Stimulated activated CD4-positive, alpha-beta T cell treated with anti-CD3 and anti-CD28 coated beads, Interleukin-4, amount 100 ng/mL, for 24 hours (primary cell): ENCODE measurements at places on chromosomes 1 and 21.

DNA sequence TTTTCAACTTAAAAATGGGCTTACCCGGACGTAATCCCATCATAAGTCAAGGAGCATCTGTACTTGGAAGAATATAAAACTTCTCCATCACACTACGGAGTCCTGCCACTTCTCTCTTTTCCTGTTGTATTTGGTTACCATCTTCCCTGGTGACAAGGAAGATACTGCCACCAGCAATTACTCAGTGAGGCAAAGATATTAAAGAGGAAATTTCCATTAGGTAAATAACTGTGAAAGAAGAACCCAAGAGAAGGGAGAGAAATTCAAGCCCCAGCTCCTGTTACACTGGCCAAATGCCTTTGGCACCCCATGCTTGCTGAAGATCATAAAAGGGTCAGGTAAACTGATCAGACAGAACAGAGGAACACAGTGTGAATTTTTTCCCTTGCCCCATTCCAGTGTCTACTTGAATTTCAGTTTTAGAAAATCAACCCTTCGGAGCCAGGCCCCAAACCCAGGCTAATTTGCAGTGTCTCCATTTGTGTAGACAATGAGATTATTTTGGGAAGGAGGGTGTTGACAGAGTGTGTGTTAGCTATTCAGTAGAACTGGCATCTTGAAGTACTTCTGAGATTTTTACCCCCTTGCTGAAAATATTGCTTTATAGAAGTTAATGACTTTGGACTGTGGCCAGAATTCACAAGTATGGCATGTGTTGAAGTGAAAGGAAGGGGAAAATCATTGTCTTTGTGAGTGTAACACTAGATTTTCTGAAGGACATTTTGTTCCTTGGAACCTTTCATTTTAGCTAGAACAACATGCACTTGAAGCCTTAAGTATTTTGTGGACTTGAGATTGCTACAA, 167.1 kb downstream of the DHRS3 start:
- no peak for DNase-seq

- DNase-seq: no peak
These were observed 3.9 kb upstream of the MMP23B start for GRCh38 chr1:1627829-1628753.

GRCh38 chr1:21781815-21782348, 1.1 kb downstream of the USP48 start:
- peak; percentile 25 for DNase-seq

- peak; percentile 59 for DNase-seq
These were observed 17.2 kb downstream of the JAK1 start for GRCh38 chr1:64948905-64949833.

- no peak for DNase-seq
These were observed 50.6 kb downstream of the NDUFS5 start for GRCh38 chr1:39076799-39077148.

DNA sequence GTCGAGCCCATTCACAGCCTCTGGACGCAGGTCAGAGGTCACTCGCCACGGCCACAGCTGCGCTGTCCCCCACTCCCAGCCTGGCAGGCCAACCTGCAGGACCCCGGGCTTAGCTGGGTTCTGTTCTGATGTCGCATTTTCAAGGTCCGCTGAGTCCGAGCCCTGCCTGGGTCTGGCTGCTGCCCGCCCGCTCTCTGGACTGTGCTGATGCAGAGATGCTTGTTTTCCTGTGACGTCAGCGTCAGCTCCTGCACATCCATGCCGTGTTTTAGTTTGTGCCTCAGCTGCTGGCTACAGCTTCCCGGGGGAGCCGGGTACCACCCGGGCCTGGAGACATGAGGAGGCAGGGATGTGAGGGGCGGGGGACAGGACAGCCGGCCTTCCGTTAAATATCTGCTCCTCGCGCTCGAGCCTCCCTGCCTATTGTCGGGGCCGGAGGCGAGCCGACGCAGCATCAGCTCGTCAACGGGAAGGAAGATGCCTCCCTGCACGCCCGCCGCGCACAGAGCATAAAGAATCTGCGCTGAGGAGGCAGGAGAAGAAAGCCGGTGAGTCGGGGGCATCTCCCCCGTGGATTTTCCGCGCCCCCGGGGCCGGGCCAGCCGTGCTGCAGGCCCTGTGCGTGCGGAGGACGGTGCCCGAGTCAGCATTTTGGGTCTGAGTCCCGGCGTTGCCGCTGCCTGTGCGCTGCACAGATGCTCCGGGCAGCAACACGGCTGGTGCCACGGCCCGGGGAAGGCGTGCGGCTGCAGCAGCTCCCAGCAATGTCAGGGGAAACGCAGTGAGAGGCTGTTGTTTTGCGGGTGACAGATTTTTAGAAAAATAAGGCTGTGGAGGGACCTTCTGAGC, 23.4 kb downstream of the PRKCZ start:
- no peak for DNase-seq

- DNase-seq: no peak
These were observed 4.3 kb upstream of the BCL2L15 start for GRCh38 chr1:113891631-113892220.

DNA sequence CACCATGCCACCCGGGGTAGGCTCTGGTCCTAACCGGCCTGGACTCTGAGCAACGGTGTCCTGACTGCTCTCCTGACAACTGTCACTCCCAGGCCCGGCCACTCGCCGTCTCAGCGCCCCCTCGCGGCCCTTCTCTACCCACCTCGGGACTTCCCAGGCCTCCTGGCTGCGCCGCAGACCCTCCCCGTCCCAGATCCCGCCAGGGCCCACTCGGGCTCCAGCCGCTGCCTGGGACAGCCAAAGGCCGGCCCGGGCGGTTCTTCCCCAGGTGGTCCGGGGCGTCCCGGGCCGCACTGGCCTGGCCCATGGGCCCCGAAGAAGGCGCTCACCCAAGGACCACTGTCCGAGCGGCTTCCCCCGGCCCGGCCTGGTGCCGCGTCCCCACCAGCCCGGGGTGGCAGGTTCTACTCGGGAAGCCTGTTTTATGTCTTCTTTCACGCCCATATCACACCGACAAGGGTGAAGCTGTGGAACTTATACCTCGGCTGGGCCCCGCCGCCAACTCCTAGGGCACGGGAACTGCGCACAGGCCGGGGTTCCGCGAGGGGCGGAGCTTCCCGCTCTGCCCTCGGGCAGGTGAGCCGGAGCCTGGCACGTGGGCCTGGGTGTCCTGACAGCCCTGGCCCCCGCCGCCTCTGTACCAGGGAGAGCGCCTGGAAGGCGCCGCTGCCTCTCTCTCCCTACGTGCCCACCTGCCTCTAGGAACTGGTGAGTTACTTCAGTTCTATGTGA, 138.3 kb downstream of the TTLL7 start:
- peak; percentile 76 for DNase-seq

- DNase-seq: no peak
These were observed 273.6 kb upstream of the LRRC7 start for GRCh38 chr1:69294171-69294570.

DNA sequence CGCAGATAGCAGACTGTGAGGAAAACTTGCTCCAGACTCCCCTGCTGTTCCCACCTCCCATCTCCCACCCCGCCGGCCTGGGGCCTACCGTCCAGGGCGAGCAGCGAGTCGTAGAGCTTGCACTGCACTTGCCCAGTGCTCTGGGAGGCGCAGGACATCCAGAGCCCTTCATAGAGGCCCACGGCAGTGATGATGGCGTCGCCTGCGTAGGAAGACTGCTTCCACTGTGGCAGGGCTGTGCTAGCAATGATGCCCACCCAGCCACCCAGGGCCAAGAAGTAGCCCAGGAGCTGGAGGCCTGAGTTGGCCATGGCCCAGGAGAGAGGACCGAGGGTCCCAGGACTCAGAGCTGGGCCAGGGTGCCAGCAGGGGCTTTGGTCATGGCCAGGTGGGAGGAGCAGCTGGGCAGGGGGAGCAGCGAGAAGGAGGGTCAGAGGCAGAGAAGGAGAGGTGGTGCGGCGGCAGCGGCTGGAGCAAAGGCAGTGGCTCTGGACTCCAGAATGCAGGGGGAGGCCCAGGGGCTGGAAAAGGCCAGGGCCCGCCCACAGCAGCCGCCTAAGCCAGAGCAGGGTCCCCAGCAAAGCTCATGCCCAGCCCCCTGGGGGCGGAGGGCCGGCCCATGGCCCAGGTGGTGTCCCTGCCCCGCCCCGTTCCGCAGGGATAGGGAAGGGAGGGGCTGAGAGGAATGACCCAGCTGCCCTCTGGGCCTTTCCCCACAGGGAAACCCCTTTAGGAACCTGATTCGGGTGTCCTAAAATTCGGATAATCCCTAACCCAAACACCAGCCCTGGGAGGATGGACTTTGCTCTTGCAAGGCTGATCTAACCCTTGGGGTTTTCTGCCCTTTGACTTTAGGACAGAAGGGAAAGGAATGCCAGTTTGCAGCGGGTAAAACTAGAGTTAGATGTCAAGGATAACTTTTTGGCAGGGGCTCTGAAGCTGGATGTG, at the start of gene CLDN19:
CLDN19 (minus strand) TSS at position 484 of the 948 bp plus-strand sequence; CDS start at position 311, 173 bp downstream.
- DNase-seq: no peak

DNA sequence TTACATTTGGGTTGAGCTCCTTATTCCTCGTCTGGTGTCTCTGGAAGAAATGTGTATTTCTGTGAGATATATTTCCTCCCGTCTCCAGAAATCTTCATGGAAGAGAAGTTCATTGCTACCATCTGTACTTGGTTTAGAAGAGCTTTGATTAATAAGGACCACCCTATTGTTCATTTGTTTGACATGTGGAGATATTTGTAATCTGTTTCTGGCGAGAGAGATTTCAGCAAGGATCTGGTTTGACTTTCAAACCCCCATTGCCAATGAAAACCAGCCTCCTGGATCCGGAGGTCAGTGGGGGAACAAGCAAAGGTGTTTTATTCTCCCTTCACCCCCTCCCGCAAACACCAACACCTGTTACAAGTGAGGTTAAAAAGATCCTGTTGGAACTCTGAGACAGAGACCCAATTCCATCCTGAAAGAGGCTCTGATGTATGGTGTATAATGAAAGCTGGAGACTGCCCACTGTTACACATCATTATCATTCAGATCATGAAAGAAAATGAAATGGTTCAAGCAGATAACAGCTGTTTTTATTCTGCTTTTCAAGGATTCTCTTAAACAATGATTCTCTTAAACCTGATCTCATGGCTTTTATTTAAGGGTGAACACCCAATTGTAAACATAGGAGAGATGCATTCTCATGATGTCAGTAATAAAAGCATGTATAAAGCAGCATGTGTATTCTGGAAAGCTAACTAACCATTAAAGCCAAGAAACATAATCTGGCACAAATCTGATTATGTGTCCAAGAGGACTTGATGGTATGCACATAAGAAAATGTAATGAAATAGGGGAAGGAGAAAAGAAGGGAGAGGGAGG, 393.5 kb upstream of the ADGRL2 start:
- DNase-seq: no peak

- DNase-seq: no peak
These were observed 16.6 kb downstream of the DISP3 start for GRCh38 chr1:11495579-11495978.

DNA sequence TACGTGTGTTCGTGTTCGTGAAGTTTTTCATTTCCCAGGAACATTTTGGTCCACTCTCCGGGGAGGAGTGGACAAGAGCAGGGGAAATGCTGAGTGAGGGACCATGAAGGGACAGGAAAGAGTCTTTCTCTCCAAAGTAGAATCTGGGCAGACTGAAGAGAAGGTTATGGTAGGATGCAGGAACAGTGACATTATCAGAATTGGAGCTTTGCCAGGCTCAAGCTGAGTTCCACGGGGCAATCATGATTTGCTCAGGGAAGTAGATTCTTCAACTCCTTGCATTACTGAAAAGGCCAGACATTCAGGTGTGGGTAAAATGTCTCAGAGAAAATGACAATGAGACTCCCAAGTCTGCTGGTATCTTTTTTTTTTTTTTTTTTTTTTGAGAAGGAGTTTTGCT, 16.6 kb downstream of the ATP1A4 start:
- DNase-seq: no peak

- DNase-seq: no peak
These were observed 242.4 kb downstream of the BARHL2 start for GRCh38 chr1:90474731-90475130.

DNA sequence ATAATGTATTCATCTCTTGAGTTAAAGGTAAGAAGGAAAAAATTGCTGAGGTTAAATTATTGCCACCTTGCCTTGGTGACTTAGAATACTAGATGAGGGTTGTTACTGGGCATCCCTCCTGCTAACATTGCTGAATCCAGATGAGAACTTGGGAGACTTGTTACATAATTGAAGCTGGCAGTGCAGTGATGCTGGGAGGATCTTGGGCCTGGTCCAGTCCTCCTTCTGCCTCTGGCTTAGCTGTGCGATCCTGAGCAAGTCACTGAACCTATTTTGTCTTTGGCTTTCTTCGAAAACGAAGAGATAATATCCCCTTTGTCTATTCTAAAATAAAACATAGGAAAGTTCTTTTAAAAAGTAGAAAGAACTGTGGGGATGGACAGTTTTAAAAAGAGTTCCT, 244.9 kb upstream of the NRIP1 start:
- no peak for DNase-seq

- no peak for DNase-seq
These were observed 1.6 kb downstream of the MFAP2 start for GRCh38 chr1:16978567-16979474.

DNA sequence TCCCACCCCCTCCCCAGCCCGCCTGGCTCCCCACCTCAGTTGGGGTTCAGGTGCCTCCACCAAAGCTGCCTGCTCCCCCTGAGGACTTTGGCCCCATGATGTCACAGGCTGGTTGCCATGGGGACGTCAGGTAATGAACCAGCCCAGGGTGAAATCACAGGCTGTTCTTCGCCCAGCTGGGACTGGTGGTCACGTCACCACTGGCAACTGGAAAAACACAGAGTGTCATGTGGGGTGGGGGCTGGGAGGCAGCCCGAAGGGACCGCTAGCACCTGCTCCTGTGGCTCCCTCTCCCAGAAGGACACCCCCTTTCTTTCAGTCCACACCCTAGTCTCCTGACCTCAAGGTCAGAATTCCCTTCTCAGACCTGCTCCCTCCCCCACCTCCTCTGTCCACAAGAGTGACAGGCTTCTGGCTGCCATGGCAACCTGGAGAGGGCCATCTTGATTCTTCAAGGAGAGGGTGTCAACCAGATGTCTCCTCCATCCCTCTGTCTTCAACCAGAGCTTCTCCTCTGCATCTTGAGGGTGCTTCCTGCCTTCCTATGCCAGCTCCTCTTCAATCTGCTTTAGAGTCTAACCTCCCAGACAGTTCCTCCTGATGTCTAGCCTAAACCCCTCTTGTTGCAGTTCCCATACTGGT, 6.2 kb downstream of the FAM131C start:
- DNase-seq: no peak

DNA sequence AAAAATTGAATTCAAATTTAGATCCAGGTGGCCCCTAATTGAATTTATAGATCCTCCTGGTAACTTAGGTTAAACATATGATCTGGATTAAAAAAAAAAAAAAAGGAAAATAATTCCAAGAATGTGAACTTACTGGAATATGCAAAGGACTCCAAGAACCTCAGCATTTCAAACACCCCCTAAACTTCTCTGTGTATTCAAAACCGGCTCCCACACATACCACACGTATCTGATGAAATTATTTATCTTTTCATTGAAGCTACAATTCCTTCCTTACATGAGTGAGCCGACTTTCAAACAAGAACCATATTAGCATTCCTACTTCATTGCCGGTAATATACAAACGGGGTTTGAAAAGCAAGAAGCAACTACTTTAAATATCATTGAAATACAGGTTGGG, 61.4 kb upstream of the FMN2 start:
- no peak for DNase-seq
